Activated T-cell treated with anti-CD3 and anti-CD28 coated beads, Interleukin-2, amount 50 U/mL, for 1 hour (primary cell): ENCODE measurements at places on chromosomes 6 and 20.

- no peak for DNase-seq
These were observed 123.1 kb downstream of the VEGFA start for GRCh38 chr6:43893073-43893472.

GRCh38 chr6:106549521-106549920 is 79.8 kb downstream of the RTN4IP1 start:
- no peak for DNase-seq

DNA sequence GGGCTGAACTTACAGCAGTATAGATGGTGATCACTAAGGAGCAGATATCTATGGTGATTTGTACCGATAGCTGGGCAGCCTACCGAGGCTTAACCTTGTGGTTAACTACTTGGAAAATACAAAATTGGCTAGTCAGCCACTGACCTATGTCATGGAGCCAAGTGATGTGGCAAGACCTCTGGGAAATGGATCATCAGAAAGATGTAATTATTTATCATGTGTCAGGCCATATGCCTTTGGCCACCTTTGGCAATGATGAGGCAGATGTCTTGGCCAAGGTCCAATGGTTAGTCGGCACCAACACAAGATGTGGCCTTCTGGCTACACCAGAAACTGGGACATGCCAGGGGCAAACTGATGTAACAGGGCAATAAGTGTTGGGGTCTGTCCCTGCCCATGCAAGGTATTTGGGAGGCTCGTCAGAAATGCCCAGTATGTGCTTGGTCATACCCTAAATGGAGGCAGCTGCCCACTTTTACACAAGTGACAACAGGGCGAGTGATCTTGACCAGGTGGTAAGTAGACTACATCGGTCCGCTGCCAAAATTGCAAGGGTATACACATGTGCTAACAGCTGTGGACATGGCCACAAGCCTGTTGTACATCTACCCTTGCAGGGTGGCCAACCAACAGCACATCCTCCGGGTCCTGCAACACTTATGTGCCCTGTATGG is 30.1 kb downstream of the HDDC2 start:
- no peak for DNase-seq

DNA sequence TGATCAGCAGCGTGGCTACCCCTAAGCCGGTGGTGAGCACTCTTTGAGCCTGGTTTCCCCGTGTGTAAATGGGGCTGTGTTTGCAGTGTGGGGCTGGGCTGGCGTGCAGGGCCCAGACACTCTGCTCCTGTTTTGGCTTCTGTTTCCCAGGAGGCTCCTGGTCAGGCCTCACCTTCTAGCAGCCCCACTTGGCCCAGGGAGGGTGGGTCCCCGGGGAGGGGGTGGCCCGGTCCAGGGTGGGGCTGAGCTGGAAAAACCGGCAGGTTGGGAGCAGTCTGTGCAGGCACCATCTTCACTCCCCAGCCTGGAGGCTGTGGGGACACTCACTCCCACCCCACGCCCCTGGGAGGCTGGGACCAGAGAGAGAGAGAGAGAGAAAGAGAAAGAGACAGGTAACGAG is 25.3 kb downstream of the CEBPB start:
- DNase-seq: no peak

DNA sequence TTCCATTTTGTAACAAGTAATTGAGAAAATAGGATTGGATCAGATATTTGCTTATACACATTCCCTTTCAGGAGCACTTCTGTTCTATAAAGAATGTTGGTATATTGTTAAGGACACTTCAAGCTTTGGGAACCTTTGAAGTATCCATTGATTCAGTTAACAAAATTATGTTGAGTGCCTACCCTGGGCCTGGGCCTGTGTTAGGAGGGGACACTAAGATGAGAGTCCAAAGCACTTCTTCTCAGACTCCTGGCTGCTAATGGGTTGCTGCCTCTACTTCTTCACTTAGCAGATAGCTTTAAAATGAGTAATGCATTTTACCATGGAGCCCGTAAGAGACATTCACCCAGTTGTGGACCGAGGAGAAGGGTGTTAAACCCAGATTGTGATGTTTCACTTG is 40.3 kb downstream of the PTPN1 start:
- DNase-seq: no peak

DNA sequence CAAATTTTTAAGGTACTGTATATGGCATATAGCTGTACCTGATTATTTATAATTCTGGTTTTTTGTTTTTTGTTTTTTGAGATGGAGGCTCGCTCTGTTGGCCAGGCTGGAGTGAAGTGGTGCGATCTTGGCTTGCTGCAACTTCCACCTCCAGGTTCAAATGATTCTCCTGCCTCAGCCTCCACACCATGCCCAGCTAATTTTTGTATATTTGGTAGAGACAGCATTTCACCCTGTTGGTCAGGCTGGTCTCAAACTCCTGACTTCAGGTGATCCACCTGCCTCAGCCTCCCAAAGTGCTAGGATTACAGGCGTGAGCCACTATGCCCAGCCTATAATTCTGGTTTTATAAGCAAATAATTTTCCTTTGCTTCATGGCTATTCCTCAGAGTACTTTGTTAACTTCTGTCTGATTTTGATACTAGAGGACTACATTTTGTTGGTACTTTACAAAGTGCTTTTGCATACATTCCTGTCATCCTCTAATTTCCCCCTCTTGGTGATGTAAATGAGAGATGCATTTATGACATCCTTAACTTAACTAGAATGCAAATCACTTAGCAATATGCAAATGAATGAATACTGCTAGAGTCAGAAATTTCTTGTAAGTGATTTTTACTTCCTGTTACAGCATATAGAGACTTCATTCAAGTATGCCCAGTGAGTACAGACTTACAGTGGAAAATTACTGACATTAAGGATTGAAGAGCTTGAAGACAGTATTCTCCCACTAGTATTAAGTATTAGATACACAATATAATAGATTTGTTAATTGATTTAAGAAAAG is 35.7 kb upstream of the ARID1B start:
- no peak for DNase-seq

DNA sequence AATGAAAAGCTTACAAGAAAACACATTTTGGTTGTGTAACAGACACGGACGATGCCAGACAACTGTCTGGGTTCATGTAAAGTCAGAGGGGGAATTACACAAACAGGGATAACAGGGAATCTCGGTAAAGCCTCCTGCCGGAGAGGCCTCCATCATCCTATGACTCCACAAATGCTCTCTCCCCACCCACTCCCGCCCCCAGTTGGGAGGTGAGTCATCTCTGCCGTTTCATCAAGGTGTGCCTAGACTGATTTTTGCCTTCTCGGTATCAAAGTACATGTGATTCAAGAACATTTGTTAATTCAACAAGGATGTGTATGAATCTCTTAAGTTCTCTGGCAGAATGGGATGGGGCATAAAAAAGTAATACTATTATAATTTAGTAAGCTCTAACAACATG is 304.9 kb upstream of the PRDM1 start:
- DNase-seq: peak; percentile 35

GRCh38 chr6:156699017-156699421 is 78.2 kb upstream of the ARID1B start:
- no peak for DNase-seq

DNA sequence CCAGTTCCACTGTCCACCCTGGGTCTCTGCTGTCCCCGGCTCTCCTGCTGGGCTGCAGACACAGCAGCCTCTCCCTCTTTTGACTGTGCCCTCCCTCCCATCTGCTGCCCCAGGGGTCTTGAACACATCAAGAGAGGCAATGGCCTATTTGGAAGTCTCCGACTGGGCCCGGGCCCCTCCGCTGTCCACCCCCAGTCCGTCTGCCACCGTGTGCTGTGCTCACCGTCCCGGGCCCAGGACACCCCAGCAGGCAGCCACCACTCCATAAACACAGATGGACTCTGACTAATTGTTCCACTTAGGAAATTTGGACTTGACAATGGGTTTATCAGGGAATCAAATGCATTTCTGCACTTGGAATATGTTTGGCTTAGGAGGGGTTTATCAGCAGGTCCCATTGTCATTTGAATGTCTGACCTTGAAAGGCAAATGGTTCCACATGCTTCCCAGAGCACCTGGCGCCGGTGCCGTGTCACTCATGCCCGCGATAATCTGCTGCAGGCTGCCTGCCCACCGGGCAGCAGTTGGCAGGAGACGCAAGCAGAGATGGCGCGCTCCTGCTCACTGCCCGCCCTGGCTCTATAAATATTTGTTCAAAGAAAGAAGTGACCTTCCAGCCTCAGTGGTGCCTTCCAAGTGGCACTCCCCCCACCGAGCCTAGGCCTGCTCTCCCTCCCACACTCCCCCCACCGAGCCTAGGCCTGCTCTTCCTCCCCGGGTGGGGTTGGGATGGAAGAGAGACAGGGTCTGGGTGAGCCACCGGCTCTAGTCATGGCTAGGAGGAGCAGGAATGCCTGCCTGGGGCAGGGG is 18.8 kb upstream of the FRMD1 start:
- DNase-seq: no peak

DNA sequence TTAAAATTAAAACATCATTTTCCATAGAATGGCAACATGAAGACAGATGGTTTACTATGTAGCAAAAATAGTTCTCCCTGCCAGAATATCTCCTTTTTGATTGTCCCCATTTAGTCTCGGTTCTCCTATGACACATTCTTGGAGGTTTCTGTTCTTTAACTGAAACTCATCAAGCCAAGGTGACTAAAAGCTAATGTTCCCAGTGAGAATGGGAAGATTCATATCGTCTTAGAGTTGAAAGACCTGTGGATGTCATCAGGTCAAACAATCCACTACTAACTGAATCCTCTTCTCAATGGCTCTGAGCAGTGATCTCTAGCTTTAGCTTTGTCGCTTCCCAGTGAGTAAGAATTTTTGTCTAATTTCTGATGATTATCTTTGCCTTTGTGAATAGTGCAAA is 1.3 kb upstream of the DOK5 start:
- DNase-seq: no peak

DNA sequence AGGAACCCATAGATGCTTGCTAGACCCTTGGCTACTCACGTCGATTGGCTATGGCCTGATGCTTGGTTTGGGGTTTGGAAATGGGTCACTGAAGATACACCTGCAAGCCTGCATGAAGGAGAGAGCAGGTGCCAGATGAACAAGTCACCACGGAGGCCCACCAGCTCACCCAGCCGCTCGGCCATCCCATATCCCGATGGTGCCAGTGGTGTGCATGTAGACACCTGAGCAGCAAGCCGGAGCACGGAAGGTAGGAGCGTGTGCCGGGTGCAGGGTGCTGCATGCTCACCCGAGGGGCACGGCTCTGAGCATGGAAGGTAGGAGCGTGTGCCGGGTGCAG is 35.9 kb downstream of the DACT2 start:
- no peak for DNase-seq

DNA sequence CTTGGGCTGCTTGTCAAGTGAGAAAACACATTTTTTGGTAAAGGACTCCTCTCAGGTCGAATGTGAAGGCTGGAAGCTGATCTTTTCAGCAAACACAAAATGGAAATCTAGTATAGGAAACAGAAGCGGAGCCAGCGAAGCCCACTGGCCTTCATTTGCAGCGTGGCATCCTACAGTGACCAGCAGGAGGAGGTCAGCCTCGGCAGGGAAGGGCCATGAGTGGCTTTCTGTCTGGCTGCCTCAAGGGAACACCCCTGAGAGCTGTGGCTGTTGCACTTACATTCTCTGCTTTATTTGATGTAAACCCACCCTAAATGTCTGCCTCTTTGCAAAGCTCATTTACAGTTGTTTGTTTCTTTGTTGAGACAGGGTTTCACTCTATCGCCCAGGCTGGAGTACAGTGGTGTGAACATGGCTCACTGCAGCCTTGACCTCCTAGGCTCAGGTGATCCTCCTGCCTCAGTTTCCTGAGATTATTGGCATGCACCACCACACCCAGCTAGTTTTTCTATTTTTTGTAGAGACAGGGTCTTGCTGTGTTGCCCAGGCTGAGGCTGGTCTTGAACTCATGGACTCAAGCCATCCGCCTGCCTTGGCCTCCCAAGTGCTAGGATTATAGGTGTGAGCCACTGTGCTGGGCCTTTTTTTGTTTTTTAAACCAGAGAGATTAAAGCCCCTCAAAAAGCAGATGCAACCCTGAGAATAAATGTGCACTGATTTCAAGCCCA is 322.0 kb upstream of the SOX4 start:
- DNase-seq: no peak

- no peak for DNase-seq
These were observed 1.9 kb upstream of the TRIM38 start for GRCh38 chr6:25960734-25961133.

DNA sequence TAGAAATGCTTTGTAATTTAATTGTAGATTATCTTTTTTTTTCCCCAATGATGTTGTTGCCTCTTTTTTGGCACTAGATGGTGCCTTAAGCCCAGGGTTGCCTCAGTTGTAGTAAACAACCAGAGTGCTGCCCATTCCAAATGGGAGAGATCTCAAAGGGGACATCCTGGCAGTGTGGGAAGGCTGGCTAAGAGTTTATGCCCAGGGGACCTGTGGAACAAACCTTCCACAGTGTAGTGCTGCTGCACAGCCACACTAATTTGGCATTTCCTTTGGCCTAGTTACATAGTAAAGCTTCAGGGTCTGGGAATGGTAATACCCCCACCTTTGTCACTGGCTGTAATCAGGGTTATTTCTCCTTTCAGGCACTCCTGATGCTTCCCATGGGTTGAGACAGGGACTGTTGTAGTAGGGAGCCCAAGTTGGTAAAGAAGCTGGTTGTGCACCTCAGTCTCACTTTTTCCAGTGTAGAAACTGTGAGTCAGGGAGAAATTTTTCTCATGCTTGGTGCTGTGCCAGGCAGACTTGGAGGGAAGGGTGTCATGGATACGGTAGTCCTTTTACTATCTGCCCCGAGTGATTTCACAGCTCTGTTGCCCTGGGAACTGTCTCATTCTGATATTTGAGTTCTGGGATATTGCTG is 177.8 kb upstream of the ECI2 start:
- DNase-seq: no peak

GRCh38 chr20:51121272-51121671 is 98.4 kb upstream of the KCNG1 start:
- DNase-seq: no peak

DNA sequence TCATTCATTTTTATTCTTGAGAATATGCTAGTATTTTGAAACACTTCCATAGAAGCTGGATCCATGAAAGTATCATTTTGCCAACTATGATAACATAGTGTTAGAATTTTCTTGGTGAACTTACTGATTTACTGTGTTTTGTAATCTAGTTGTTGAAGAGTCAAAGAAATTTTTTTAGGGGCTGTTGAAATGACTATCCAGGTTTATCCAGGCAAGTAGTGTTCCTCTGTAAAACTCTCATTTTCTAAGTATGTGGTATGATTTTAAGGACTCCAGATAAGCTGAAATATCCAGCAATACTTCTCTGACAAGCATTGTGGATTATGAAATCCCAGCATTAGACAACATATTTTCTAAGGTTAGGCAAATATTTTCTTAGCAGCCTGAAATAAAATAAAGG is 95.9 kb downstream of the GRIK2 start:
- DNase-seq: no peak

DNA sequence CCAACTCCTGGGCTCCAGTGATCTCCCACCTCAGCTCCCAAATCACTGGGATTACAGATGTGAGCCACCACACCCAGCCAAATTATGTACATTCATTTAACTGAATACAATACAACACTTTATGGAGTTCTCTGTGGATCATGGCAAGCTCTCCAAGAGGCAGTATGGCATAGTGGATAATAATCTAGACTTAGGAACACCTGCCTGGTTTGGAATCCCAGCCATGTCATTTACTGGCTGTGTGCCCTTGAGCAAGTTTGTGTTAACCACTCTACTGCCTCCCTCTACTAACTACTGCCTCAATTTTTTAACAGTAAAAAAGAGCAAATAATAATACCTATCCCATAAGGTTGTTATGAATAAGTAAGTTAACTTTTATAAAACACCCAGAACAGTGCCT is 1.9 kb upstream of the ETV7 start:
- no peak for DNase-seq

GRCh38 chr6:129713806-129714333 is 3.9 kb upstream of the ARHGAP18 start:
- no peak for DNase-seq

- no peak for DNase-seq
These were observed 3.6 kb downstream of the SOX4 start for GRCh38 chr6:21596949-21597682.
